ENCODE measurements at places on chromosomes 6 and 20.

- no peak for DNase-seq
These were observed 84.1 kb downstream of the DNAAF9 start for GRCh38 chr20:3323398-3323797.

DNA sequence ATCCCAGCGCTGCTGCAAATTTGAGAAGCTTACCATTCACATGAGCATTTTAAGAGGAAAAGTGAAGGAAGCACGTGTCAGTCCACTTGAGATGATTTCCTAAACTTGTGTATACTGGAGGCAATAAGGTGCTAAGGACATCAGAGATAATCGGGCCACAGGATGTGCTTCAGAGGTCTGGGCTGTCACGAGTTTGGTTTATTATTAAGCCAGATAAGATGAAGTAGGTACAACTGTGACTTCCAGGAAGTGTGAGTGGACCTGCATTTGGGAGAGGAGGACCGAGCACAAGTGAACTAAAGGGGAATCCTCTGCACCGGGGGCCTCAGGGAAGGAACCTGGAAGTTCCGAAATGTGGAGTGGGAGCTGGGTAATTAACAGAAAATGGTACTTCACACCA, 1.4 kb downstream of the SAMD5 start:
- no peak for DNase-seq

DNA sequence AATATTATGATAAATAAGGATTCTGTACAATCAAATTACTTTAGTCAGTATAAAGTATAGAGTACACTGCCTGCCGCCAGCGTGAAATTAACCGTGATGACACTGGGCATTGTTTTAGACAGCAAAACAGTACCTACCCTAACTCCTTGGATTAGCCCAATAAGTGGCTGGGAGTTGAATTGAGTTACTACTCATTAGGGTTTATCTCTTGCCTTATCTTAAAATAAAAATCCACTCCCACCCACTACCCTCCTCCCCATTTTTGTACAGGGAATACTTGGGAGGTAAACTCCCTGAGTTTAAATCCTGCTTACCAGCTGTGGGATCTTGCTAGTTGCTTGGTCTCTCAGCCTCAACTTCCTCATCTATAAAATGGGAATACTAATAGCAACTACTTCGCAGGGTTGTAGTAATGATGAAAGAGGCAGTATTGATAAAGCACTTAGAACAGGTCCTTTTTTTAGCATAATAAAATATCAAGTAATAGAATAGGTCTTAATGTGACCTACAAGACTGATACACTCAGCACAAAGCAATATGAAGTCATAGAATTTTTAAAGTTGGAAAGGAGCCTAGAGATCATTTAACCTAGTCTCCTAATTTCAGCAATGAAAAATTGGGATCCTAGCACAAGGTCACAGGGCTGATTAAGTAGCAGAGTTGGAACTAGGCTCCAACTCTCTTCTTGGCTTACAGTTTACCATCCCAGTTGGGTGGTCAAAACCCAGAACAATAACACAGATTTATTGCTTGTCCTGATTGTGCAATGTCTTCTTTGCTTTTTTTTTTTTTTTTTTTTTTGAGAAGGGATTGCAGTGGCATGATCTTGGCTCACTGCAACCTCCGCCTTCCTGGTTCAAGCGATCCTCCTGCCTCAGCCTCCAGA, 23.8 kb downstream of the PHACTR2 start:
- no peak for DNase-seq

- peak; percentile 5 for DNase-seq
These were observed 67.3 kb downstream of the ATP9A start for GRCh38 chr20:51700809-51701285.

- DNase-seq: no peak
These were observed 169.3 kb downstream of the SLC16A10 start for GRCh38 chr6:111256646-111257045.

- no peak for DNase-seq
These were observed 33.0 kb upstream of the CDH22 start for GRCh38 chr20:46341074-46342009.

DNA sequence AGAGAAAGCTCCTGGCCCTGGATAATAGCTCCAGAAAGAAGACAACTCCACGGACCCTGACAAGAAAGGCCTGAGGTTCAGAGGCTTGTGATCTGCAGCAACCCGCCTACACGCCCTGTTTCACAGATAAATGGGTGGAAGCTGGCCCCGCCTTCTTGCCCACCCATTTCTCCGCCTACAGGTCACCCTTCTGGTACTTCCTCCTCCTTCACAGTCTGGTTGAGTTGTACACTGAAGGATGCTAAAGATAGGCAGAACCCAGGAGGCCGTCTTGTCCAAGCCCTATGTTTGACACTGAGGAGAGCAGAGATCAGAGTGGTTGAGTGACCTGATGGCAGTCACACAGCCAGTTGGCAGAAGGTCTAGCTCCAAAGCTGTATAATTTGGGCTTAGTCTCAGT, 34.2 kb upstream of the MDGA1 start:
- peak; percentile 52 for DNase-seq

DNA sequence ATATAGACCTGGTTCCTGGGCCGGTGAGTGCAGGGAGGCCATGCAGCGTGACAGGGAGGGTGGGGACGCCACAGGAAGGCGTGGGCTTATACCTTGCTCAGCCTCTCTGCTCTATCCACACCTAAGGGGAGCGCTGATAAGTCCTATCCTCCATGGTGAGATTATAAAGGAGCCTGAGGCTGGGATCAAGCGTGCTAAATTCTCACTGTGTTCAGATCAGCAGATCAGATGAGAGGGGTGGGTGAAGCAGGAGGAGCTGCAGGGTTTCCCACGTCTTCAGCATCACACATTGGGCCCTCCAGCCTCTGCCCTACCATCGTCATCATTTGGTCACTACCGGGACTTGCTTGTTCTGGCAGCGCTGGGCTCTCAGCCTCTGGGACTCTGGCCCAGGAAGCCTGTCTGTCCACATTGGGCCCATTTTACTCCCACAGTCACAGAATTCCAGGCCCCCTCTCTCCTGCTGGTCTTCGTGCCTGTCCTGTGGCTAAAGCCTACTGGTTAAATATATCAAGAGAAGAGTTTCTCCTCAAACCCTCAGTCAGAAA, 29.1 kb upstream of the PDE10A start:
- DNase-seq: no peak

DNA sequence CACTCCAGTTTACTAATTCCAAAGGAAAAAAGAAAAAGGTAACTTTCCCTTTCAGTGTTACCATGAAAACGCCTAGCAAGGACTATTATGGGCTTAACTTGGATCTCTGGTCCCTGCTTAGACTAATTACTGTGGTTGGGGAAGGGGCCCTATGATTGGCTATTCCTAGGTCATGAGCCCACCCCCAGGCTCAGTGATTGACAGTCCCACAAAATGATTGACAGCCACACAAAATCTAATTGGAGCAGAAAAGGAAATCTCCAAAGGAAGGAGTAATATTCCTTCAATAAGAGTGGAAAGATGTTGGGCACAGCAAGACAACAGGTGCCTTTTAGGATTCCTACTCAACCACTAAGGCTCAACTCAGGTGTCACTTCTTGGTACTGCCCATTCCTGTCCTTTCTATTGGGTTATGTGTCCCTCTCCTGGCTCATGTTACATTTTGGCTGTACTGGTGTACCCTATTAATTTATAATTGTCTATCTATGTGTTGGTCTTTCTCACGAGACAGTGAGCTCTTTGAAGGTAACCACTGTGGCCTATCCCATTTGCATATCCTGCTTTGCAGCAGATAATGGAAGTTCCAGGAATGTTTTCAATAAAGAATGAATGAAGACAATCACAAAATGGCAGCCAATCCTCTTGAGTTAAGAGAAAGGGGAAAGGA, 5.5 kb upstream of the UTRN start:
- DNase-seq: no peak

GRCh38 chr20:4605166-4605565, 116.5 kb upstream of the PRND start:
- DNase-seq: no peak

DNA sequence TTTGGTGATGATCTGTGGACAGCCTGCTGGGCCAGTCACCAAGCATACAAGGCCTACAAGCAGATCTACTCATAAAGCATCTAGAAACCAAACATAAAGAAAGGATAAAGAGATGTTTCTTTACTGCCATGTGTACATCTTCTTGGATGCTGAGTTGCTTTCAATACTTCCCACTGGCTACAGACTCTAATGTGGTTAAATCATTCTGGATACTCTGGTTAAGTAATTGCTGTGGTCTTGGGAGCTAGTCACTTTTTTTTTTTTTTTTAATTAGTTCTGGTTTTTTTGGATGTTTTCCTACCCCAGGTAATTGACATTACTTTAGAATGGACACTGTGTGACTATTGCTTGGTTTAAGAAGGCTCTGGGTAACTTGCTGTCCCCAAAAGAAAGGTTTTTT, 215.4 kb upstream of the RUNX2 start:
- no peak for DNase-seq

DNA sequence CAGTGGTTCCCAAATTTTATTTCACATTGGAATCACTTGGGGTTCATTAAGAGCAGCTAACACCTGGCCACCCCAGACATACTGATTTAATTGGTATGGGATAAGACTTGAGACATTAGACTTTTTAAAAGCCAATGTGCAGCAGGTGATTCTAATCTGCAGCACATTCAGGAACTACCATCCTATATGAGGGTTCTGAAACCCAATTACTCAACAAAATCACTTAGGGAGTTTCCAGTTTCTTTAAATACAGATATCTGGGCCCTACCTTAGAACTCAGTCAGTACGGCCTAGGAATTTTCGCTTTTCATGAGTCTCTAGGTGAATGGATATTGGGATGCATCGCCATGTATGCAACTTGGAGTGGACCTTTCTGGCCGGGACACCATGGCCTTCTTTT, 24.0 kb upstream of the L3MBTL3 start:
- no peak for DNase-seq

DNA sequence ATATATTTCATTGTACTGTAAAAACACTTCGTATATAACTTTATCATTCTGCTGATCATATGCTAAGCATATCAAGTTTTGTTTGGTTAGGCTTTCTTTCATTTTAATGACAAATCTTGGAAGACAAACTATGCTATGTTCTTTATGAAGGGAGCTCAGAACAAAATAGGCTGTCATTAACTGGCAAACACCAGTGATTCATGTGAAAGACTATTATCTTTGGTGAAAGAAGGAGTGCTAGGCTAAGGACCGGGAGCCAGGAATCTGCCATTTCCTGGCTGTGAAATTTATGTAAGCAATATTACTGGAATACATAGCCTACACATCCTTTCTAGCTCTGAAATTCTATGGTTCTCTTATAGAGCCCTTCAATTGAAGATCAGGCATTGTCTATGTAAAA, 136.2 kb upstream of the CCN2 start:
- no peak for DNase-seq

DNA sequence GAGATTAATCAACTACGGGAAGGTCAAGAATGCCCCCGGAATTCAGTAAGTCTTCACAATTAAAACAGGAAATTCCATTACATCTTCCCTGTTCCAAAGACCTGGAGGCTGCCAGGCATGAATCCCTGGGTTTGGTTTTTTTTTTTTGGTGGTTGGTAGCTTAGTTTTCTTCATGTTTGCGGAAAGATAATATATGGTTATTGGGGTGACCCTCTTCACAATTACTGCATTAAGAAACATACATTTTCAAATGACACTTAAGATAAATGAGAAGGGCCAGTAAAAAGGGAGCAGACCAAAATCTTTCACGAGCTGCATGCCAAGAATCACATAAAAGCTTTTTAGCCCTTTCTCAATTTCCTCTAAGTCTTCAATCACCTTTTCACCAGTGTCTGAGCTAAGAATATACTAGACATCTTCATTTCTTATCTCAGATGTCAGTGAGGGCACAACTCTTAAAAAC, 64.0 kb downstream of the KIF13A start:
- DNase-seq: no peak

- DNase-seq: no peak
These were observed 267.8 kb downstream of the PTPRK start for GRCh38 chr6:128252341-128253176.

DNA sequence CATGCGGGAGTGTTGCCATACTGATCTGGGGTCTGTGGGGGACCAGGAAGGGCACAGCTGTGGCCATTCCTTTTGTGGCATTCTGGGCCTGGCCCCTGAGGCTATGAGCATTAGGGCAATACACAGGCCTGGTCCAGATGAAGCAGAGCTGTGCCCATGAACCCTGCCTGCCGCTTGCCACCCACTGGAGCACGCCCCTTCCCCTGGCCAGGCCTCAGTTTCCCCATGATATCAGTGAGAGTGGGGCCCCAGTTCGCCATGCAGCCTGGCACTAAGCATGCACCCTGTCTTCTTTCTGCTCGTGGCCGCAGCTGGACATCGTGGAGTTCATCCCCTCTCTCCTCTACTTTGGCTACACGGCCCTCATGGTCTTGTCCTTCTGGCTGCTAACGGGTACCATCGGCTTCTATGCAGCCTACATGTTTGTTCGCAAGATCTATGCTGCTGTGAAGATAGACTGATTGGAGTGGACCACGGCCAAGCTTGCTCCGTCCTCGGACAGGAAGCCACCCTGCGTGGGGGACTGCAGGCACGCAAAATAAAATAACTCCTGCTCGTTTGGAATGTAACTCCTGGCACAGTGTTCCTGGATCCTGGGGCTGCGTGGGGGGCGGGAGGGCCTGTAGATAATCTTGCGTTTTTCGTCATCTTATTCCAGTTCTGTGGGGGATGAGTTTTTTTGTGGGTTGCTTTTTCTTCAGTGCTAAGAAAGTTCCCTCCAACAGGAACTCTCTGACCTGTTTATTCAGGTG, 42.4 kb downstream of the PLAGL2 start:
- no peak for DNase-seq

- DNase-seq: no peak
These were observed 34.1 kb downstream of the CEBPB start for GRCh38 chr20:50224531-50225255.

DNA sequence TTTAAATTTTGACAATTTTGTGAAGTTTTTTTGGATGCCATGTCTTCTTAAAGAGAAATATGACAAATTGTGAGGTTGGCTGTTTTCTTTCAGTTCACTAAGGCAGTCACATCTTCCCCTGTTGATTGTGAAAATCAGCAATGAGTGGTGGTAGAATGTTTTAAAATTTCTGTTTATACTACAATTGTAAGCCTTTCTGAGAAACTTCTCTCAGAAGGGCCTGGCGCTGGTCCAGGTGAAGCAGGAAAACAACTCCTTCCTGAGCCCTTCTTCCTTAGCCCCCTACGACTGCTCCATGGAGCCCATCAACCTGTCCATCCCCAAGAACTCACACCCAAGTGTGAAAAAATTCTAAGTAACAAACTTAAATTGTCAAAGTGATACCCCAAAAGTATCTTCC, 80.6 kb downstream of the SSR1 start:
- DNase-seq: no peak

DNA sequence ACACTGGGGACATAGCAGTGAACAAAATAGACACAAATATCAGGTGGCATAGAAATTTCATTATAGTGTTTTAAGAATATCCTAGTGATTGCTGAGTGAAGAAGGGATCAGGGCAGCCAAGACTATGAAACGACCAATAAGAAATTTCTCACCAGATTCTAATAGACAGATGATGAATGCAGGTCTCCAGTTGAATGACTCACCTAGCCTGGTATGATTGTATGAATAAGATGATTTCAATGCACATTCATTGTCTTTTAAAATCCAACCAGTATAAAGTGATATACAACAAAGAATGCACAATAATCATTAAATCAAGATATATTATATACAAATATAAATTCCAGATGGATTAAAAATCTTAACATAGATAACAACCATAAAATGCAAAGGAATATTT, 124.5 kb upstream of the TENT5A start:
- no peak for DNase-seq

GRCh38 chr6:115485400-115485799, 575.3 kb downstream of the FRK start:
- DNase-seq: no peak

GRCh38 chr6:6412700-6413099, 92.2 kb upstream of the F13A1 start:
- DNase-seq: no peak

Data from GM18507 (cell line).